Fibroblast of skin of right quadriceps (primary cell): ENCODE measurements at places on chromosomes 7 and 10.

DNA sequence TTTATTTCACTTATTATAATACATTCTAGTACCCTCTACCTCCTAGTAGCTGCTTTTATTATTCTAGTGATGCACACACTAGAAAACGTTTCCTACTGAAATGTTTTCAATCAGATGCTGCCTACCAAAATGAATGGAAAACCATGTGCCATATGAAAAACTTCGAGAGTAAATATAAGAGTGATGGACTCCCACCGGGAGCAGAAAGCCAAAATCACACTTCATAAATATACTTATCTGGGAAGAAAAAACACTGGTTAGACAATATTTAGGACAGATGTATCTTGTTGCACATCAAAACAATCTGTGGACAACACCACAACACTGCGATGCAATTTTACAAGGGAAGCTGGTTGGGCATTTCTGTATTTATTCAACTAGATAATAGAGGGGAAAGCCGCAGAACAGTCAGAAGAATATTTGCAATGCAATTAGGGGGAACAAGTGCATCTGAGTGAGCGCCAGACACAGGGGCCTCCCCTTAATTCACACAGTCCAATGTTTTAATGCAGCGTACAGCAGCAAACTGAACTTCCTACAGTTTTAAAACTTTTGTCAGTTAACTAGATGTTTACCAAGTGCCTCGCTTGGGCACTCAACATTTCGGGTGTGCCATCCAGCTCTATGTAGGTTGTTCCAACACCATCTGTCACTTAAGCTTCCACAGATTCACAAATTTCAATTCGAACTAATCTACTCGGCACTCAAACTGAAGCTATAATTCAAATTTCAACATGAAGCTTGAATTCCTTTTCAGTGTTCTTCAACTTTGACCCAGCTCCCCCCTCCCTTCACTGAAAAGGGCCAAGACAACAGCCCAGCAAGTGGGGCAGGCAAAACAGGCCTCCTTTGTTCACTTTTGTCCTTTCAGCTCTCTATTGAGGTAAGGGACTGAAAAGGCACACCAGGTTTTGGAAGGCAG, 7.4 kb downstream of the NRCAM start:
- DNase-seq, result no peak

DNA sequence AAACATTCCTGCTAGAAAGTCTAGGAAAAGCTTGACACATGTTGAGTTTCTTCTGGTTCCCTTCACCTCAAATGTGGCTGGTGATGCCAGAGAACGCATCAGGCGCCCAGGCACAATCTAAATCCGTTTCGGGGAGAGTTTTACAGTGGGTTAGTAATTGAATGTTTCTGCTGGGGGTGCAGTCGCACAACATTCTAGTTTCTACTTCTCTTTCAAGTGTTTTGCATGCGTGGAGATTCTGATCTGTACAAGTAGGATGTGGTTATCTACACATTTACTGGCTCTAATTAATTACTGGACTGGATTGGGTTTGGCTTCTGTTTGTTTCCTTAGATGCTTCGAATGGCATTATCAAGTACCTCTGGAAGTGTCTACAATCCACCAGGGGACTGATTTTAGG, 173.8 kb downstream of the TMEM26 start:
- DNase-seq, result no peak

- DNase-seq, result no peak
Observed at GRCh38 chr7:93146036-93146435, 2.1 kb downstream of the SAMD9L start.

DNA sequence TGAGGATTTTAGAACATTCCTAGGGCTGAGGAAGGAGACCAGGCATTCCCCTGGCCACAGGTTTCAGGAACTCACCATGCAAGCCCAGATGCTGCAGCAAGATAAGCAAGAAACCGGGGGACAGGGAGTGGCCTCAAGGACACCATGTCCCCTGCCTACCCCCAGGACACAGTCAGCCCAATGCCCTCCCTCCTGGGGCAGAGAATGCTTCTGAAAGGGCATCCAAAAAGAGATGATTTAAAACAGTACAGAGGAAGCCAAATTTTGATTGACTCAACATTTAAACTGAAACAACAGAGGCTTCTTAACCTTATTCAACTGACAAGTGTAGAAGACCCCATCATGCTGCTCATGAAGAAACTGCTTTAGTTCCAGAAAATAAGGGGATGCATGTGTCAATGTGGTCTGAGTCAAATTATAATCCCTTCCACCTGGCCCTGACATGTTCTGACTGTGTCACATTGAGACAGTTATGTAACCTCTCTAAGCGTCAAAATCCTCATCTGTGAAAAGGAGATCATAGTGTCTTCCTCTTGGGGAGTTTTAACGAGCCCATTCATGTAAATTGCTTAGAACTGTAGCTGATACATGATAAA, 60.0 kb downstream of the ICA1 start:
- DNase-seq, result no peak

GRCh38 chr7:130793855-130794618, 60.0 kb upstream of the KLF14 start:
- DNase-seq, result peak; percentile 12

DNA sequence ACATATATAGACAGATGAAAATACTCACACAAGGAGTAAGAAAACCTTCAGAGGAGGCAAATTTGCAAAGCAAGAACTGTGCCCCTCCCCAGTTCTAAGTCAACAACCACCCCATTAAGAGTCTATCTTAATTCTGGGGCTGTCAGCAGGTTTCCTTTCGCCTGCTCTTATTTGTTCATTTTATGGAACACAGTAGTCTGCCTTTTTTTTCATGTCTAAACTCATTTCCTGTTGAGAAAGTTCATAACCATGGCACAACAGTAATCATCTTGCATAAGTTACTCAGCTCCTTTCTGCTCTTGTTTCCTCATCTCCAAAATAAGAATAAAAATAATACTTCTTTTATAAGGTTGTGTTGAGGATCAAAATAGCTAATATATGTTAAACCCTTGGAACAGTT, 25.8 kb upstream of the AMPH start:
- peak; percentile 48 for DNase-seq

GRCh38 chr10:3757250-3757637, 27.8 kb downstream of the KLF6 start:
- DNase-seq, result no peak

DNA sequence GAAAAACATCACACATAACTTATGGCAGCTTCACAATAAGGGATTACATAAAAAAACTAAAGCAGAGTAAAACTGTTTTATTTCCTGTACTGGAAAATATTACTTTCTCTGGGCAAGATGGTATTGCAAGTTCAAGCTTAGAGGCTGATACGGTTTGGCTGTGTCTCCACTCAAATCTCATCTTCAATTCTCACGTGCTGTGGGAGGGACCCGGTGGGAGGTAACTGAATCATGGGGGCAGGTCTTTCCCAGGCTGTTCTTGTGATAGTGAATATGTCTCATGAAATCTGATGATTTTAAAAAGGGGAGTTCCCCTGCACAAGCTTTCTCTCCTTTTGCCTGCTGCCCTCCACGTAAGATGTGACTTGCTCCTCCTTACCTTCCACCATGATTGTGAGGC, 5.1 kb upstream of the LRRC27 start:
- DNase-seq, result no peak

DNA sequence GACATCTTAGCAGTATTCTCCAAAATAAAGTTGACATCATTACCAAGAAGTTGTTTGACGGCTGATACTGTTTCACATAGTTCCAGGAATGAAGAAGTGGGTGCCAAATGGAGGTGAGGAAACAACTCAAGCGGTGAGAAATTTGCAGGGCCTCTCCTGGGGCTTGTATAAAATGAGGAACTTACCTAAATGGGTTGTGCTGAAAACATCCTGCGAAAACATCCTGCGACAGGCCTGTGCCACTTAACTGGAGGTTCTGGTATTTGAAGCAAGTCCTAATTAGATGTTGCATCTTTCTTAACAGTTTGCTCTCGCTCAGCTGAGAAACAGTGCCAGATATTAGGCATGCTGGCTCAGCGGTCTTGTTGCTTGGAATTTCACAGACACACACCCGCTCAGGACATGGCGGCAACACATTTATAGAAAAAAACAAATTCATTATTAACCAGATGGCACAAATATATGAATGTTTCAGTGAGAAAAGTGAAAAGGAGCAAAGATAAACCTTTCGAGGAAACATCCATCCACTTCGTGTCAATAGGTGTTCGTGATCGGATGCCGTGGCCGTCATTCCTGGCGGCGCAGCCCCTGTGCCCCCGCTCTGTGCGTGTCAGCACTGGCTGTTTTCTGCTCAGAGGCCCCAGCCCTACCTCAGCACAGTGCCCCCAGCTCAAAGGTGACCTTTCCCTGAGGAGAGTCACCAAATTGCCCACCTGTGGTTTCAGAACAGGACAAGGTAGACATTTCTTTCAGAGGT, 48.1 kb downstream of the CDC123 start:
- DNase-seq, result no peak

DNA sequence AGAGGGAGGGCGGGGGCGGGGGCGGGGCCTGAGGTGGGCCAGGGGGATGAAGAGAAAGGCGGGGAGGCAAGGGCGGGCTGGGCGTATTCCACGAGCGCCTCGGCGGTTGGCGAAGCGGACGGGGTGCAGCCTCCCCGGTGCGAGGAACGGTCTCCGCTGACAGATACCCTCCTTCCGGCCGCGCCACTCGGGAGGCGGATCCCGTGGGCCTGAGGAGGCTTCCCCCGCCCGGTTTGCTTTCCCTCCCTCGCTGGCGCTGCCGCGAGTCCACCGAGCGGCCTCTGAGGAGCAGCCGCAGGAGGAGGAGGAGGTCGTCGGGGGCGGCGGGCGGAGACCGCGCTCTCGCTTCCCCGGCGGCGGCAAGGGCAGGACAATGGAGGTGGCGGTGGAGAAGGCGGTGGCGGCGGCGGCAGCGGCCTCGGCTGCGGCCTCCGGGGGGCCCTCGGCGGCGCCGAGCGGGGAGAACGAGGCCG, at the start of gene TRIM24:
TSS of gene TRIM24 (plus strand) at position 84 of the 473 bp plus-strand sequence. CDS start at position 374, 290 bp downstream.
- DNase-seq, result no peak

- DNase-seq, result peak; percentile 73
Observed at GRCh38 chr7:27560706-27561235, 101.9 kb downstream of the HIBADH start.

GRCh38 chr7:55977831-55978230, 13.4 kb downstream of the NIPSNAP2 start:
- peak; percentile 83 for DNase-seq

DNA sequence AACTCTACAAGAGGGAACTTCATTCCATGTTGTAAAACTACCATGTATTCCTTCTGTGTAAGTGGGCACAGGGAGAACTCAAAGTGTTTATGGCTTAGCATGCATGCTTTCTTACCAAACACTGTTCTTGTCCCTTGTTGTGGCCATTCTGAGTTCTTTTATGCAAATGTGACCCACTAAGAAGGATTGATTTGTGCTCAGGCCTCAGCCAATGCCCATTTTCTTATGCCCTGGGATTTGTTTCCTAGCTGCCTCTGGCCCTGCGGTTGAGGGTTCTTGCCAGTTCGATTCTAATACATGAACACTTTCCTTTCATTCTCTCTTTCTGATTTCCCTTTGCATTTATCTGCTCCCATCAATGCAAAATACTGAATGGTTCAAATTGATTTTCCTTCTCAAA, 316.7 kb downstream of the NRG3 start:
- no peak for DNase-seq

DNA sequence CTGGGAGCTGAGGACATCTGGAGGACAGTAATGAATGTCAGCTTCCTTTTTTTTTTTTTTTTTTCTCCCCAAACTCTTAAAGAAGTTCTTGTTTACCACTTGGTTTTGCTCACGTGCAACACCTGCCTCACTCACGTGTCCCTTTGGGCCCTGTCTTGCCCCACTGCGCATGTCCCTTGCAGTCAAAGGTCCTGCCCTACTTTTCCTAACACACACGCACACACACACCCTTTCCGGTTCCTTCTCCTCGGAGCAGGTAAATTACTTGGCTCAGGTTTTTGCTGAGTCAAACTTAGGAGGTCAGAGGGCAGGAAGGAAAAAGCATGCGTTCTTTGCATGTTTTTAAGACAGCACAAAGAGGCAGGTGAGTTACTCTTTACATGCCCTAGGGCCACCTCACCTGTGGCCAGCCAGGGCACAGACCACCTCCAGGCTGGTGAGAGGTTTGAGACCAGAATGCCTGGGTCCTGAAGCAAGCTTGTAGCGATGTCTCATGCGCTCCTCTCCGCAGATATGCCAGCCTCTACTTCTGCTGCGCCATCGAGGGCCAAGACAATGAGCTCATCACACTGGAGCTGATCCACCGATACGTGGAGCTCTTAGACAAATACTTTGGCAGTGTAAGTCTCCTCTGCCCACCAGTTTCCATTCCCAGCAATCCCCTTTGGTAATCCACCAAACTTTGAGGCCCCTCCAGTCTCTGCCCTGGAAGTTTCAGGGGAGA, 2.8 kb downstream of the AP1S1 start:
- no peak for DNase-seq
